ENCODE measurements at places on chromosomes 13 and 19.

- no peak for DNase-seq
Observed at GRCh38 chr19:2820112-2820702, 539 bp downstream of the ZNF554 start.

DNA sequence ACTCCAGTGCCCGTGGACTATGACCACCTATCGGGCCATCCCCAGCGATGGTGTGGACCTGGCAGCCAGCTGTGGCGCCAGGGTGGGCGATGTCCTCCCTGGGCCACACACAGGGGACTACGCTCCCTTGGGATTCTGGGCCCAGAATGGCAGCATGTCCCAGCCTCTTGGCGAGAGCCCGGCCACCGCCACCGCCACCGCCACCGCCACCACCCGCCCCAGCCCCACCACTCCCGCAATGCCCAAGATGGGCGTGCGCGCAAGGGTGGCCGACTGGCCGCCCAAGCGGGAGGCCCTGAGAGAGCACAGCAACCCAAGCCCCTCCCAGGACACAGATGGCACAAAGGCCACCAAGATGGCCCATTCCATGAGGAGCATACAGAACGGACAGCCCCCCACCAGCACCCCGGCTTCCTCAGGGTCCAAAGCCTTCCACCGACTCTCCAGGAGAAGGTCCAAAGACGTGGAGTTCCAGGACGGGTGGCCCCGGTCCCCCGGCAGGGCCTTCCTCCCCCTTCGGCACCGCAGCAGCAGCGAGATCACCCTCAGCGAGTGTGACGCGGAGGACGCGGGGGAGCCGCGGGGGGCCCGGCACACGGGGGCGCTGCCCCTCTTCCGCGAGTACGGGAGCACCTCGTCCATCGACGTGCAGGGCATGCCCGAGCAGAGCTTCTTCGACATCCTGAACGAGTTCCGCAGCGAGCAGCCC lies 142.3 kb downstream of the DPF1 start:
- no peak for DNase-seq

DNA sequence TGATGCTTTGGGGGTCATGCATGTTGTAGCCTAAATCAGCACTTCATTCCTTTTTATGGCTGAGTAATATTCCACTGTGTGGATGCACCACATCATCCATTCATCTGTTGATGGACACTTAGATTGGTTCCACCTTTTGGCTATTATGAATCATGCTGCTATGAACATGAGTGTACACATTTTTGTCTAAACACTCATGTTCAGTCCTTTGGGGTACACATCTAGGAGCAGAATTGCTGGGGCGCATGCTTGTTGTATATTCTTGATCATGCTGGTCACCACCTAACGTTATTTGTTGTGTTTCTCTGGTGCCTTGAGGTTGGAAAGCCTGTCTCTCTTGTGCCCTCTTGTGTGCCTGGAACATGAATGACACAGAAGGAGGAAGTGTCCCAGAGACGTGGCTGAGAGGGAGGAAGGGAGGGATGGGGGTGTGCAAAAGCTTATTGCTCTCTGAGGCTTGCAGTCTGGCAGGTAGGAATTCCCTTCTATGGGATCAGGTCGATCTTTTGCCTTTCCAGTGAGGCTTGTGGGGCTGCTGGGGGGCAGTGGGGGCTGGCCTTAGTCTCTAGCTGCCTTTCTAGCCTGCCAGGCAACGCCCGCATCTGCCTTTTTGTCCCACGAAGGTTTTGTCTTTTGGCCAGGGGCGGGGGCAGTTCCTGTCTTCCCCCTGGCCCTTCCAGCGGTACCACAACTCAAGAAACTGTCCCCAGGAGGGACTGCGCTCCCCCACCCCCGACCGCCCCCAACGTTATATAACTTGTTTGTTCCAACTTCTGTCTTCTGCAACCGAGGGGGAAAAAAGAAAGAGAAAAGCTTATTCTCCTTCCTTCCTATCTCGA lies 7.6 kb downstream of the KLHL26 start:
- no peak for DNase-seq

- no peak for DNase-seq
Observed at GRCh38 chr13:105497597-105497996, 1037.9 kb downstream of the EFNB2 start.

- no peak for DNase-seq
Observed at GRCh38 chr13:60562096-60562780, 165.2 kb downstream of the TDRD3 start.

- DNase-seq: no peak
Observed at GRCh38 chr19:42122691-42123607, 9.3 kb downstream of the POU2F2 start.

GRCh38 chr13:109655206-109655600 lies 131.2 kb downstream of the IRS2 start:
- no peak for DNase-seq

GRCh38 chr13:85261757-85262346 lies 537.4 kb downstream of the SLITRK6 start:
- DNase-seq: no peak

- no peak for DNase-seq
Observed at GRCh38 chr13:113260996-113261395, 36.0 kb upstream of the LAMP1 start.

DNA sequence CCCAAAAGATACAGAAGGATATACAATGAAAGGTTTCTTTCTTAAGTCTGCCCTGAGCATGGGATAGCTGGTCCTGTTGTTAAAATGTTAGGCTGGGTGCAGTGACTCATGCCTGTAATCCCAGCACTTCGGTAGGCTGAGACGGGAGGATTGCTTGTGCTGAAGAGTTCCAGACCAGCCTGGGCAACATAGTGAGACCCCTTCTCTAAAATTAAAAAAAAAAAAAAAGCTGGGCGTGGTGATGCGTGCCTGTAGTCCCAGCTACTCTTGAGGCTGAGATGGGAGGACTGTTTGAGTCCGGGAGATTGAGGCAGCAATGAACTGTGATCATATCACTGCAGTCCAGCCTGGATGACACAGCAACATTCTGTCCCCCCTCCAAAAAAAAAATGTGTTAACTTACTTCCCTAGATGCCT lies 52.5 kb upstream of the SHKBP1 start:
- DNase-seq: no peak

GRCh38 chr19:55152017-55152416 lies 3.0 kb upstream of the TNNT1 start:
- DNase-seq: no peak

DNA sequence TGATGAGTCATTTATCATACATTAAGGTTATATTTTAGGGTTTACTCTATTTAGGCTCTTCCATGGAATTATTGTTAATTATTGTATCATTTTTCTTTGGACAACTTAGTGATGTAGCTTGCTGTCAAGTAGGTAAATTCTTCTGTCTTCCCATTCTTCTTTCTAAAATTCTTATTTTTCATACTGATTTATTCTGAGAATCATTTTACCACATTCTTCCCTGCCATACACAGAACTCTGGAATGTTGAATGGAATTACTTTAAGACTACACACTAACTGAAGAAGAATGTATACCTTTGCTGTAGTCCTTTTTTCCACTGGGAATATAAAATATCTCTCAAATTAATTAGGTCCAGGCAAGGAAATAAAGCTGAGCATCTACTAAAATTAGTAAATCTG lies 24.5 kb upstream of the SLC7A1 start:
- DNase-seq: no peak

DNA sequence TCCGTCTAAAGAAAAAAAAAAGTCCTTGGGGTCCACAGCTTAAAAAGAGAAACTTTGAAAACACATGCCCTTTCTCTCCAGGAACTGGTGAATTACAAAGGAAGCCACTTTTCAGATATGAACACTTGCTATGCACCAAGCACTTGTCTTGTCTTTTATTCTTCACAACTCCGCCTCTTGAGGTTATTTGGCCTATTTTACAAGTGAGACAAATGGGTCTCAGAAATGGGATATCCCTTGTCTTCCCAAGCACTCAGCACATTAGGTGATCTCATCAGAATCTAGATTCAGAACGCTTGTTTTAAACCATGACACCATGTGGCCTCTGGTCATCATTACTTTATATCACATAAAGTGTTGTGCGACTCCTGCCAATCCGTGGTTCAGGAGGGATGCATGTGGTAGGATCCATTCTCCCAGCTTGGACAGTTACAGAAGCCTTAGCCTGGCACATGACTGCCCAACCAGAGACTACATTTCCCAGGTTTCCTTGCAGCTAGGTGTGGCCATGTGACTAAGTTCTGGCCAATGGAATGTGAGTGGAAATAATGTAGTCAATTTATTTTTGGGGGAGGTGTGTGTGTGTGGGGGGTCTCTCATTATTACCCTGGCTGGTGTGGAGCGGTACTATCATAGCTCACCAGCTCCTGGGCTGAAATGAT lies 13.9 kb downstream of the TSKS start:
- DNase-seq: no peak

- no peak for DNase-seq
Observed at GRCh38 chr19:30640252-30640965, 268.2 kb downstream of the ZNF536 start.

- DNase-seq: no peak
Observed at GRCh38 chr13:78758549-78758948, 99.6 kb upstream of the OBI1 start.

GRCh38 chr19:57355916-57356315 lies 4.8 kb downstream of the ZNF304 start:
- no peak for DNase-seq

DNA sequence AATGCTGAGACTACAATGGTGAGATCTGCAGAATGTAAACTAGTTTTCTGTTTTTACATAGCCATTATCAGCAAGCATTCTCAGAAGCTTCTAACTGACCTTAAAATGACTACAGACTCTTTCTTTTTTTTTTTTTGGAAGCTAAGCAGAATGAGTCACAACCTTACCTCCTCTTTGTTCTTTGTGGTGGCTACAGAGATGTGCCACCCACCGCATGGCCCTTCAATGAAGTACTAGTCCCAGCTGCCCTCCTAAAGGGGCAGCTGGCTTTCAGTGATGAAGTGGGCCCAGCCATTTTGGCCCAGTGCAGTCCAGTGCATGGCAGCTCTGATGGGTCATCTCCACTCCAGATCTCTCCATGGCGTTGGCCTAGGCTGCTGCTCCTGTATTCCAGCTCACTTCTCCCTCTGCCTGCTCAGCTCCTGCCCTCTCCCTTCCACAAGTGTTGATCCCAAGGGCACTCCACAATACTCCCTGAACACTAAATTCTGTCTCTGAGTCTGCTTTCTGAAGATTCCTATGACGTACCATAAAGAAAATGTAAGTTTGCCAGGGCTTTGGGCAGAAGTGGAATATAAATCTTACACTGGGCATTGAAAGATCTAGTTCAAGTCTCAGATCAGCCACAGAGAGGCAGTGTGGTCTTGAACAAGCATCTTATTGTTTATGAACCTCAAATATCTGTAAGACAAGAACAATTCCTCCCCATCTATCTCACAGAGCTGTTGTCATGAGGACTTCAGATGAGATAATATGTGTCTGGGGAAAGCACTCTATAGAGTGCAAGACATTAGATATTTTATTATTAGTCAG lies 85.6 kb downstream of the RXFP2 start:
- DNase-seq: no peak

DNA sequence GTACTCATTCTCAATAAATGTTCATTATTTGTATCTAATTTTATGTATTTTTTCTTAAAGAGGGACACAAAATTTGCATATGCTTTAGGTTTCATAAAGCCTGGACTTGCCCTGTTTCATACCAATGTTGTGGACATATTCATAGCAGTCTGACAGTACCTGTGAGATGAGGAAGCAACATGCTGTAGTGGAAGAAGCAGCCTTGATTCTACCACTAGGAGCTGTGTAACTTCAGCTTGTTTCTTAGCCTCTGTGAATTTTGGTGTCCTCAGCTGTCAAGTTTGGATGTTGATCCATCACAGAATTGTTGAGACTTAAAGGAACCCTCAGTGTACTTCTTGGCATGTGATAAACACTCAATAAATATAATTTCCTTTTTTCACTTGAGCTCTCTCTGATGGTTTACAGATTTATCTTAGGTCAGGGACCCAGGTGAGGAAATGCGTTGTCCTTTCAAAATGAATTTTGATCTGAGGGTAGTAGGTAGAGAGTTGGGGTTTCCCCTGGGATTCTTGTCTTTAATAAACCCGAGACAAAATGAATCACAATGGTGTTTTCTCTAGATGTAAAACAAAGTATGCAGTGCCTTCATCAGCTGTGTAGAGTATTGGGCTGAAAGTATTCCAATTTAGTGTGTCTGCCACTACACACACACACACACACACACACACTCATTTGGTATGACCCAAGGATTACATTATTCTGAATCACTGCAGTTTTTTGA lies 152.1 kb downstream of the KCNRG start:
- DNase-seq: no peak

DNA sequence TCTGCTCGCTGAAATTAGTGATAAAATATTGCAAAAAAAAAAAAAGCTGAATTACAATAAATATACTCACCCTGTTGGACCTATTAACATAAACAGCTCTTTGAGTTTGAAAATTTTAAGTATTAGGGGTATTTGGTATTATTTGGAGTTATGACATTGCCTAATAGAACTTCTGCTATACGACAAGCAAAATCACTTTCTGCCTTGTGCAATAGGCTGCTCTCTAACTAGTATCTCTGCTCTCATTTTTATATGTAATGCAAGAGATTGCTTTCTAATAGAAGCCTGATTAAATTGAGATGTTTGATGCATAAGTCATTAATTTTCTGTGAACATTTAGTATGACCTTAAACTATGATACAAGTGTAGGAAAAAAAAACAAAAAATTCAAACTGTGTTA lies 5.3 kb downstream of the RGS9BP start:
- no peak for DNase-seq

GRCh38 chr13:48235341-48236135 lies 2.5 kb downstream of the ITM2B start:
- DNase-seq: no peak

DNA sequence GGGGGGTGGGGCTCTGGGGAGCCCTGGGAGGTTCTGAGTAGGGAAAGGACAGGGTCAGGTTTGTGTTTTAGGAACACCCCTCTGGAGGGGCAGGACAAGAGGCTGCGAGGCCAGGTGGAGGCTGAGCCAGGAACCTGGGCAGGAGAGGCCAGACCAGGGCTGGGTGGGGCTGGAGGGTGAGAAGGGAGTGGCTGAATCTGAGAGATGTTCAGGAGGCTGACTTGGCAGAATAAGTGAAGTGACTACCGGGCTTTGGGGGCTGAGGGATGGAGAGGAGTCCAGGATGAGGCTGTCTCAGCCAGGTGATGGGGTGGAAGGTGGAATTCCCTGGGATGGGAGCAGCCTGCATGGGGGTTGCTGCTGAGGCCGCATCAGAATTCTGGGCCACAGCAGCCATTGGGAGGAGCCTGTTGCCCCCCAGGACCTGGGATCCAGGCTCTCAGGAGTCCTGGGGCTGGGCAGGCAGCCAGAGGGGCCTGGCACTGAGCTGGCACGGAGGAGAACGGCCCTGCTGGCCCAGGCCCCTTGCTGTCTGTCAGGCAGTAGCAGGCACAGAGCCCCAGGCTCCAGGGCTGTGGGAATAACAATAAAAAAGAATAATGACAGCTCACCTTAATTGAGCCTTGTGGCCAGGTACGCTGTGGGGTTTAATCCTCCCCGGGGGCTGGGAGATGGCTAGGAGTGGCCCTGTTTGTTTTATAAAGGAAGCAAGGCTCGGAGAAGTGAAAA lies 3.3 kb downstream of the PPP5C start:
- no peak for DNase-seq

- no peak for DNase-seq
Observed at GRCh38 chr13:25069911-25070310, 26.0 kb upstream of the PABPC3 start.

DNA sequence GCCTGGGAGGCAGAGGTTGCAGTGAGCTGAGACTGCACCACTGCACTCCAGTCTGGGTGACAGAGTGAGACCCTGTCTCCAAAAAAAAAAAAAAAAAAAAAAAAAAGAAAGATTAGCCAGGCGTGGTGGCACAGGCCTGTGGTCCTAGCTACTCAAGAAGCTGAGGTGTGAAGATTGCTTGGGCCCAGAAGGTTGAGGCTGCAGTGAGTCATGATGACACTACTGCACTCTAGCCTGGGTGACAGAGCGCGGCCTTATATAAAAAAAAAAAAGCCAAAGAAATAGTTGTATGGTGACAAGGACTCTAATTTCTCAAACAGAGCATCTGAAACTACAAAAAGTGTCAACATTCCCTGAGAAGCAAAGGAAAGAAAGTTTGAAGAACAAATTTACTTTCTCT lies 3.4 kb downstream of the PBX4 start:
- no peak for DNase-seq
